ENCODE measurements at places on chromosomes 13 and 19.

DNA sequence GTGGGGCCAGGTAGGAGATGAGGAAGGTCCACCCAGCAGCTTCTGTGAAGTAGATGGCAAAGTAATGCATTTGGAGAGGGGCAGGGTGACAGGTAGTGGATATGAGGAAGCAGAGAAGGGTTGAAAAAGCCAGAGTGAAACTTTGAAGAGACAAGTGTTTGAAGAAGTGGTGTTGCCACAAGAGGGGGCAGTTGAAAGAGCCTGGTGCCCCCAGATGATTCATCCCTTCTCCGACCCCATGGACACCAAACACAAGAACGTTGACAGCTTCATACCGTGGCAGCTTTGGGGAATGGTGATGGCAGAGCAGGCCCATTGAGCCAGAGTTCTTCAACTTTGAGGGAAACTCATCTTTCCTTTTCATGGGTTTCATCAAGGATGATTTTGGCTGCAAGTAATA is 19.9 kb downstream of the IFNL3 start:
- H3K4me1 ChIP-seq = peaks cover 8% of the 10 kb centered on the region
- DNase-seq = no peak
- H3K27me3 ChIP-seq = peaks cover 9% of the 10 kb centered on the region
- H3K27ac ChIP-seq = no peak overlapping the region

- H3K27me3 ChIP-seq = peaks cover 2% of the 10 kb centered on the region
- no peaks in the 10 kb centered on the region for H3K36me3 ChIP-seq
- DNase-seq = no peak
- no peak overlapping the region for H3K27ac ChIP-seq
- H3K4me3 ChIP-seq = no peak overlapping the region
- no peaks in the 10 kb centered on the region for H3K4me1 ChIP-seq
Observed at GRCh38 chr19:14670408-14670807, 4.2 kb downstream of the ADGRE3 start.

GRCh38 chr19:36605877-36606478 is 865 bp downstream of the ZNF382 start:
- peaks cover 10% of the 10 kb centered on the region for H3K4me1 ChIP-seq
- peak overlapping the region; percentile 90 for H3K27ac ChIP-seq
- peaks cover 41% of the 10 kb centered on the region for H3K36me3 ChIP-seq
- DNase-seq = no peak
- peak overlapping the region; percentile 98 for H3K4me3 ChIP-seq
- H3K27me3 ChIP-seq = peaks cover 5% of the 10 kb centered on the region

- H3K36me3 ChIP-seq = peaks cover 17% of the 10 kb centered on the region
- H3K27me3 ChIP-seq = peaks cover 32% of the 10 kb centered on the region
- H3K4me3 ChIP-seq = no peak overlapping the region
Observed at GRCh38 chr13:19053561-19053960, 128.1 kb downstream of the TUBA3C start.

DNA sequence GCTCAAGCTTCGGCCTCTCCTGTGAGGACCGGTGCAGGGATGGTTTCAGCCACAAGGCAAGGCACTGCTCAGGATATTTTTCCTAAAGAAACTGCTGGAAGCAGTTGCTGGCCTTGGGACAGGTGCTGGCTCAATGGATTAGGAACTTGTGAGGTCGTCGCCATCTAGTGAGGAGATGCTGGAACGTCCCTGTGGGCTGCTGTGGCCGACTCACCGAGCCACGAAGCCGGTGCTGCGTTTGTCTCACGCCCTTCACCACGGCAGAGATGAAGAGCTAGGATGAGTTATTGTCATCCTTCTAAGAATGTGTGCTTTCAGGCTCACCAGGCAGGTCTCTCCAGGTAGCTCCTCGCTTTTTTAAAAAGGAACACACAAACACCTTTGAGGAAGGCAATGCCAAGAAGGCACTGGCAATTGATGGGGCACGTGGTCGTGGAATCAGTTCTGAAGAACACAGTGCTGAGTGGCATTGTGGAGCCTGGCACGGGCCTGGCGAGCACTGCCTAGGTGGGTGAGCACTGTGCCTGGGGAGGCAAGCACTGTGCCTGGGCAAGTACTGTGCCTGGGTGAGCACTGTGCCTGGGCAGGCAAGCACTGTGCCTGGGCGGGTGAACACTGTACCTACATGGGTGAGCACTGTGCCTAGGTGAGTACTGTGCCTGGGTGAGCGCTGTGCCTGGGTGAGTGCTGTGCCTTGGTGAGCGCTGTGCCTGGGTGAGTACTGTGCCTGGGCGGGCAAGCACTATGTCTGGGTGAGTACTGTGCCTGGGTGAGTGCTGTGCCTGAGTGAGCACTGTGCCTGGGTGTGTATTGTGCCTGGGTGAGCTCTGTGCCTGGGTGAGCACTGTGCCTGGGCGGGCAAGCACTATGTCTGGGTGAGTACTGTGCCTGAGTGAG is 140.4 kb downstream of the TEX29 start:
- peak; percentile 59 for DNase-seq
- H3K4me3 ChIP-seq = no peak overlapping the region
- H3K27ac ChIP-seq = no peak overlapping the region
- peaks cover 6% of the 10 kb centered on the region for H3K27me3 ChIP-seq
- H3K4me1 ChIP-seq = peaks cover 5% of the 10 kb centered on the region
- no peaks in the 10 kb centered on the region for H3K36me3 ChIP-seq

DNA sequence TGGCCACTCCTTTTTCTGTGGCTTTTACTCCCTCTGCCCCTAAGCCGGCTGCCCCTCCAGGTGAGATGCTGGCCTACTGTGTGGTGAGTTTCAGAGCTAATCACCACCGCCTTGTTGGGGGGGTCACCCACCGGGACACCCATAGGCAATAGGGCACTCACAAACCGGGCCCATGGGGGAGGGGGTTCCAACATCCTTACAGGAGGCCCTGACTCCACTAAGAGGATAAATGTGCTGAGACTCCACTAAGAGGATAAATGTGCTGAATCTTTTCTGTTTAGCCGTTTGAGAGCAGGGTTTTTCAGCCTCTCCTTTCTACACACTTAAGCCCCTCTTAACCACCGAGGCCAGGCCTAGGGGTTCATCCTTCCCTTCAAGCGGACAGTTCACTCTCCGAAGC is 73.7 kb downstream of the SLC15A1 start:
- H3K4me1 ChIP-seq = peaks cover 12% of the 10 kb centered on the region
- peaks cover 5% of the 10 kb centered on the region for H3K27me3 ChIP-seq
- no peaks in the 10 kb centered on the region for H3K36me3 ChIP-seq
- H3K27ac ChIP-seq = no peak overlapping the region

- no peaks in the 10 kb centered on the region for H3K36me3 ChIP-seq
- H3K27me3 ChIP-seq = no peaks in the 10 kb centered on the region
- no peak overlapping the region for H3K4me3 ChIP-seq
Observed at GRCh38 chr13:95056266-95056665, 245.0 kb downstream of the ABCC4 start.

DNA sequence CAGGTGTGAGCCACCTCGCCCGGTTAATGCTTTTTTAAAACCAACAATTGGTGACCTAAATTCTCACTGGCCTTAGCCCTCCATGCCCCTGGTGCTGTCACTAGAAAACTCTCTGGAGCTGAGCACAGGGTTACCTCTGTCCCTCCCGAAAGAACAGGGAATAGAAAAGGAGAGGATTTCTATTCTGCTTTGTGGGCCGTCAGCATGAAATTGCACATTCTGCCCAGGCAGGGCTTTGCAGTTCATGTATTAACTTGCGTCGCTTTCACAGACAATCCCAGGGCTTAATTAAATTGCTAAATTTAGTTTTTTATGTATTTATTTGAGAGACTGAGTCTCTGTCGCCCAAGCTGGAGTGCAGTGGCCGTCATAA is 583 bp upstream of the ZNF480 start:
- H3K36me3 ChIP-seq = peaks cover 52% of the 10 kb centered on the region
- peaks cover 11% of the 10 kb centered on the region for H3K27me3 ChIP-seq
- DNase-seq = peak; percentile 3
- H3K4me3 ChIP-seq = peak overlapping the region; percentile 85

GRCh38 chr19:4297901-4298809 is 4.0 kb downstream of the TMIGD2 start:
- H3K36me3 ChIP-seq = no peaks in the 10 kb centered on the region
- H3K4me3 ChIP-seq = no peak overlapping the region
- H3K27ac ChIP-seq = no peak overlapping the region
- no peaks in the 10 kb centered on the region for H3K4me1 ChIP-seq

- no peak for DNase-seq
- H3K36me3 ChIP-seq = no peaks in the 10 kb centered on the region
- H3K27ac ChIP-seq = no peak overlapping the region
- no peak overlapping the region for H3K4me3 ChIP-seq
- no peaks in the 10 kb centered on the region for H3K4me1 ChIP-seq
Observed at GRCh38 chr13:99446242-99446641, 55.0 kb upstream of the TM9SF2 start.

GRCh38 chr19:56597696-56598095 is 2.6 kb downstream of the ZNF71 start:
- H3K4me1 ChIP-seq = peaks cover 33% of the 10 kb centered on the region
- peaks cover 15% of the 10 kb centered on the region for H3K27me3 ChIP-seq
- H3K4me3 ChIP-seq = peak overlapping the region; percentile 84
- peaks cover 62% of the 10 kb centered on the region for H3K36me3 ChIP-seq
- peak overlapping the region; percentile 37 for H3K27ac ChIP-seq
- DNase-seq = no peak

DNA sequence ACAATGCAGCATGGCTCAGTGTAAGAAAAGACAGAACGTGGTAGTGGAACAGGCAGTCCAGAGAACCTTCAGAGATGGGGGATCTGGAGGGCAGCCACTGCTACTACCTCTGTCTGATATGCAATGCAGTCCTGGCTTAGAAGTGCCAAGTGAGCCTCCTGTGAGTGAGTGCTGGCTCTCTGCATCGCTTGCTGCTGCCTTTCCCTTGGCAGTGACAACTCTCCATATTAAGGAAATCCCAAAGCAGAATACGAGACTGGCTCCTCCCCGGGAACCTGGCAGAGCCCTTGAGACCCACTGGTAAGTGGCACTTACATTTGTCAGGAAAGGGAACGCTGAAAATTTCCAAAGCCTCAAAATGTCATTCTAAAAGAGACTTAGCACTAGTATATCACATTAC is 7.5 kb downstream of the DOCK9 start:
- H3K4me3 ChIP-seq = no peak overlapping the region
- H3K4me1 ChIP-seq = peaks cover 83% of the 10 kb centered on the region
- H3K36me3 ChIP-seq = peaks cover 19% of the 10 kb centered on the region
- H3K27ac ChIP-seq = no peak overlapping the region
- no peak for DNase-seq

GRCh38 chr19:30873691-30874090 is 475.5 kb downstream of the TSHZ3 start:
- no peaks in the 10 kb centered on the region for H3K36me3 ChIP-seq
- H3K4me1 ChIP-seq = peaks cover 7% of the 10 kb centered on the region
- no peak for DNase-seq

DNA sequence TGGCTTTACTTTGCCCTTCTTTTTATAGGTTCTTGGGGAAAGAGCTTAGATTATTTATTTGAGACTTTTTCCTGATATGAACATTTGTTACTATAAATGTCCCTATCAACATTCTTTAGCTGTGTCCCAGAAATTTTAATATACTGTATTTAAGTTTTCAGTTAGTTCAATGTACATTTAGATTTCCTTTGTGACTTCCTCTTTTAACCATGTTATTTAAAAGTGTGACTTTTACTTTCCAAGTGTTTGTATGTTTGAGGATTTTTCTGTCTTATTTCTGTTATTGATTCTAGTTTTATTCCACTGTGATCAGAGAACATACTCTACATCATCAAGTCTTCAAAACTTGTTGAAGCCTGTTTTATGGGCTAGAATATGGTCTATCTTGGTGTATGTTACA is 72.7 kb upstream of the SPRY2 start:
- H3K36me3 ChIP-seq = no peaks in the 10 kb centered on the region
- H3K4me3 ChIP-seq = no peak overlapping the region
- H3K27ac ChIP-seq = no peak overlapping the region
- no peaks in the 10 kb centered on the region for H3K4me1 ChIP-seq
- H3K27me3 ChIP-seq = peaks cover 1% of the 10 kb centered on the region
- DNase-seq = no peak

DNA sequence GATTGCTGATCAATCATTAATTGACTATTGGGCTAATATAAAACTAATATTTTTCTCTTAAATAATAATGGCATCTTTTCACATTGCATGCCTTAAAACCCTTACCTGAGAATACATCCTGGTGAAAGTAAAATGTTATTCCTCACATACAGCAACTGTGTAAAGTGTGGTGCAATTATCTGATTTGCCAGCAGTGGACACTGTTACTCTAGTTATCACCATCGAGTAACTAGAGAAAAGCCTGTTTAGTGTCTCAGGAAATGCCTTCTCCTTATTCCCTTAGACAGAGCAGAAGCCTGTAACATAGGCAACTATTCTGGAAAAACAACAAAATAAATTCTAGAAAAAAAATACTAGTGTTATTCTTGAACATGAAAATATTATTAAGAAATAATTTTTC is 459.8 kb downstream of the FGF14 start:
- H3K4me3 ChIP-seq = no peak overlapping the region
- DNase-seq = peak; percentile 54
- no peaks in the 10 kb centered on the region for H3K27me3 ChIP-seq
- no peak overlapping the region for H3K27ac ChIP-seq

DNA sequence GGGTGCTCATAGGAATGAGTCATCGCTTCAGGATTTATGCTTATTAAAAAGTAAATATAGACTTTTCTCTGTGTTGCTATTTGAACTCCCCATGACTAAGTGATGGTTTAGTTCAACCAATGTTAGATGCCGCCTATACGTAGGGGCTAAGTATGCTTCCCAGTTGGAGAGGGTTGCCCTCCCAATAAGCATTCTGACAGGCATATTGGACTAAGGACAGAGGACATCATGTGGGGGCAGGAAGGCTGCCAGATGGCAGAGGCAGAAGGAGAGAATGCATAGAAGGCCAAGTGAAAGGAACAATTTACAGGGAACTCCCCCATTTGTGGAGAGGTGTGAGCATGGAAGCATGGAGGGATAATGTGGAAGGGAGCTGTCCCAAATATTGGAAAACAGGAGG is 318.4 kb upstream of the OBI1 start:
- H3K4me3 ChIP-seq = no peak overlapping the region
- no peak overlapping the region for H3K27ac ChIP-seq
- H3K27me3 ChIP-seq = no peaks in the 10 kb centered on the region
- no peaks in the 10 kb centered on the region for H3K36me3 ChIP-seq

Measured in endothelial cell (in vitro differentiated cells).